ENCODE measurements at places on chromosomes 13 and 19.
A peak's percentile ranks its signal among the peaks of the same experiment; 100 is the strongest.

DNA sequence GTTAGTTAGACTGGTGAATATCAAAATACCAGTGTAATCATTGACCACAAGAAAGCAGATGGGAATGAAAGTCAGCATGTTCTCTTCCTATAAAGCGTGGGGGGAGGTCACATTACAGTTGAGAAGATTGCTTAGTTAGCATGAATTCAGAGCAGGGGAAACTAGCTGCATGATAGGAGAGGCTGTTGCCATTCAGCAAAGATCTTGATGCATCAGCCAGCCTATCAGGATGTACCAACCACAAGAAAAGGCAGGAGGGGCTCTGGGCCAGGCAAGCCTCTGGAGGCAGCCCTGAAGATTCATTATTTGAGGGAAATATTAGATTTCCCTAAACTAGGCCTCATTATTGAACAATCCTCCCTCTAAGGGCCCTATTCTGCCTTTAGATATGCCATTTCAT lies 5.0 kb upstream of the MTMR6 start:
- peak; percentile 23 for DNase-seq

GRCh38 chr13:103640606-103641005 lies 574.4 kb upstream of the SLC10A2 start:
- DNase-seq, result no peak

GRCh38 chr13:113059891-113060290 lies 45.7 kb upstream of the F7 start:
- no peak for DNase-seq

DNA sequence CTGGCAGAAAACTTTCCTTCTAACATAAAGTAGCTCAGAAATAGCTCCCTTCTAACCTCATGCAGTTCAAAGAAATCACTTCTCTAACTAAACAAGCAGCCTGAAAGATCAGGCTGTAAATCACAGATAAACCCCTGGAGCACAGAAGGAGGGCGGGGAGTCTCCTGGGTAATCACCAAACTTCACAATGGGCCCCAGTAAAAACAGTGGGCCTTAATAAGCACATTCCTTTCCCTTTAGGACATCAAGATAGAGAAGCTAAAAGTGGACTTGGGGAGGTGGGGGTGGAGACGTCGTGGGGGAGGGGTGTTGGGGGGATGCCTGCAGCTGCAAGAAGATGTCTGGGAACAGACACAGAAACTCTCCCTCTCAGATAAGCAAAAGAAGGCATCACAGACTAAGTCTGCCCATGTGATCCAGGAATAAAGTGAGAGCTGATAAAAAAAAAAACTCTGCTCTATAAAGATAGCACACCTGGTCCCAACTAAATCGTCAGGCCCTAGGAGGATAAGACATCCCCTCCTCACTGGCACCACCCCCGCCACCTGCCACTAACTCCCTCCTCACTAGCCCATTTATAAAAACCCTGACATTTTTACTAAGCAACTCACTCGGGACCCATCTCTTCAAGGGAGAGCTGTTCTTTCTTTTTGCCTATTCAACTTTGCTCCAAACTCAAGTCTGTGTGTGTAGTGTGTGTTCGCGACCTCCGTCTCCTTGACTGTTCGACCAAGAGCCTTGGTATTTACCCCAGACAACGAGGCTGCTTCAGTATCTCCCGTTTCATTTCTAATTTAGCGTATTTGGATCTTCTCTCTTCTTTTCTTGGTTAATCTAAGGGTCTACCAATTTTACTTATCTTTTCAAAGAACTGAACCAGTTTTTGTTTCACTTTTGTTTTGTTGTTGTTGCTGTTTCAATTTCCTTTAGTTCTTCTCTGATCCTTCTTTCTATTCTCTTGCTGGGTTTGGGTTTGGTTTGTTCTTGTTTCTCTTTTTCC lies 31.7 kb downstream of the DNAJC15 start:
- peak; percentile 45 for DNase-seq

GRCh38 chr13:38338089-38338488 lies 11.6 kb upstream of the UFM1 start:
- DNase-seq, result no peak

DNA sequence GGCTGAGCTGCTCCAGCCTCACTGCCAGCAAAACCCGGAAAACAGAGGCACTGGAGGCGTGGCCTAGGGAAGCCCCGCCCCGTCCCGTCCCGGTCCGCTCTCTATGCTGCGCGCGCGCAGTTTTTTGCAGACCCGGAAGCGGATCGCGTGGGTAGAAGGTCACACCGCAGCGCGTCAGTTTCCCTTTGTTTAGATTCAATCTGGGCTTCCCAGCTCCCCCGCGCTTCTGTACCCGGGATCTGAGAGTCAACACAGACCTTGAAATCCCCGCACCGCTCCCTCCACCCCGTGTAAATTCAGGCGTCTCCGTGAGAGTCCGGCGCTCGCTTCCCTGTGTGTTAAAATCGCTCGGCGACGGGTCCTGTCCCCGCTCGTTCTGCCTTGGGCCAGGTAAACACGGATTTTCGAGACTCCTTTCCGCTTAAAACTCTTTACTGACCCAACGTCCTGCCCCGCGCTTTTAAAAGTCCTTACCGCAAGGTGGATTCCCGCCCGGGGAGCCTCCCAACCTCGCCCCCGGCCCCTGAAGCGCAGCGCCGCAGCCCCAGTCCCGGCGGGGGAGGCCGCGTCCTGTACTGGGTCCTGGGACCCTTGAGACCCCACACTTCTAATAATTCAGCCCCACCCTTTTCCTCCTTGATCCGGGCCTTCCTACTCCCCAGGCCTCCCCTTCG lies at the start of gene ZNF610:
ZNF610 (plus strand) TSS at position 127 of the 674 bp plus-strand sequence. CDS start 12,930 bp downstream, outside the sequence.
- DNase-seq, result no peak

DNA sequence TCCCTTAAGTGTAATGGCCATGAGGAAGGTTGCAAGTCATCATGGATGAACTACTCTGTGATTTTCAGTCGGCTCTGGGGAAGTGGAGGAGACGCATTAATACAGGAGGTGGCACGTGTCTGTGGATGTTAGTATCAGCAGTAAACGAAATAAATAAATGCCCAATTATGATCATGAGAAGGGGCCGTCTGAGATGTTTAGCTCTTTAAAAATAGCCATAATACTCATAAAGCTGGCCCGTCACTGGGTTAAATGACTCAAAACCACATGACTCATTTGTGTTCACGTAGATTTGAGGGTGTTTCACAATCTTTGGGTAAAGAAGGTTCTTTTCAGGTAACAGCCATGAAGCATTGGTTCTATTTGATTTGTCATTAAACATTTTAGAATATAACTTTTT lies 620.6 kb downstream of the GPC6 start:
- no peak for DNase-seq
